ENCODE measurements at places on chromosomes 16 and 17. TPM values are rescaled to one million over a fixed set of nuclear protein-coding genes. Genes with fewer than 3 reads are reported as not detected.

Gene PLXDC1
- polyA plus RNA-seq, result 4.8 TPM

- peak; percentile 89 for DNase-seq
- H3K27me3 ChIP-seq, result no peaks in the 10 kb centered on the region
- peak overlapping the region; percentile 39 for H3K27ac ChIP-seq
- H3K36me3 ChIP-seq, result no peaks in the 10 kb centered on the region
- H3K4me1 ChIP-seq, result peaks cover 18% of the 10 kb centered on the region
Observed at GRCh38 chr16:16150117-16150877, 73.0 kb downstream of the ABCC6 start.

DNA sequence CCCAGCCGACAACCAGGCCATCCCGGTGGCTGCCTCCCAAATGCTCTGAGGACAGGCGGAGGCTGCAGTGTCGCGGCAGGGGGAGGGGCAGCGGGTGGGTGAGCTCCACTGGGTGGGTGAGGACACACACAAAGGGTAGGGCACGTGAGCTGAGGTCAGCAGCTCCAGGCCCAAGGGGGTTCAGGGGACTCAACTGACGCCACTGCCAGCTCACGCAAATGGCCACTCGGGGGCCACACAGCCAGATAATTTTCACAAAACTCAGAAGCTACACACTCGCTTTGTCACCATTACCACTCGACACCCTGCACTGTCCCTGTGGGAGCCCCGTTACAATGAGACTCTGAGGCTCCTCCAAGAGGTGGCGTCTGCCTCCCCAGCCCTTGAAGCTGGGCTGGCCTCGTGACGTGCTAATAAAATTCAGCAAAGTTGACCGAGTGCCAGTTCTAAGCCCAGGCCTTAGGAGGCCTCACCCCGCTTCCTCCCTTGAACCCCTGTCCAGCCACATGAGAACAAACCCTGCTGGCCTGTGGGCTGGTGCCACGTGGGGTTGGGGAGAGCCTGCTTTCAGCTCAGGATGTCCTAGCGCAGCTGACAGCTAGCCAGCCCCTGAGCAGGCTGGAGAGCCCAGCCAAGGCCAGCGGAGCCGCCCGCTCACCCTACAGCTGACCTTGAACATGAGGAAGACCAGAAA lies 56.9 kb downstream of the RMI2 start:
- no peak overlapping the region for H3K4me3 ChIP-seq
- H3K36me3 ChIP-seq, result no peaks in the 10 kb centered on the region
- peak; percentile 69 for DNase-seq
- no peak overlapping the region for H3K27ac ChIP-seq

Gene PERCC1
- not detected for polyA plus RNA-seq

- peaks cover 38% of the 10 kb centered on the region for H3K27me3 ChIP-seq
- H3K4me1 ChIP-seq, result no peaks in the 10 kb centered on the region
- no peaks in the 10 kb centered on the region for H3K36me3 ChIP-seq
- no peak overlapping the region for H3K27ac ChIP-seq
- no peak overlapping the region for H3K4me3 ChIP-seq
Observed at GRCh38 chr17:39841134-39841683, 22.9 kb downstream of the IKZF3 start.

DNA sequence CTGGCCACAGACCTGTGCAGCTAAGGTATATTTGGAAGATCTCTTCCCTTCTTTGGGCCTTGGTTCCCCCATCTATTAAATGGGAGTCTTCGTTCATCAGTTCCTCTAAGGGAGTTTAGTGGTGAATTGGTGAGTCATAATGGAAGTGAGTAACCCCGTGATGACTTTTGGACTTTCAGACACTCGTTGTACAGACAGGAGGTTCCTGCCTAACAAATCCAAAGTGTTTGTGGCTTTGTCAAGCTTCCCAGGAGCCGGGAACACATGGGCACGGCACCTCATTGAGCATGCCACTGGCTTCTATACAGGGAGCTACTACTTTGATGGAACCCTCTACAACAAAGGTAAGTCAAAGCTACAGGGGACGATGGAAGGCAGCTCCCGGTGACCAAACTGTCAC lies 40.4 kb downstream of the WSCD1 start:
- no peaks in the 10 kb centered on the region for H3K36me3 ChIP-seq
- H3K27ac ChIP-seq, result no peak overlapping the region
- DNase-seq, result no peak
- no peaks in the 10 kb centered on the region for H3K27me3 ChIP-seq

- no peaks in the 10 kb centered on the region for H3K4me1 ChIP-seq
- no peak for DNase-seq
- H3K27me3 ChIP-seq, result no peaks in the 10 kb centered on the region
- H3K36me3 ChIP-seq, result no peaks in the 10 kb centered on the region
Observed at GRCh38 chr16:13148836-13149235, 247.4 kb downstream of the SHISA9 start.
